ENCODE measurements at places on chromosomes 5 and 9.

DNA sequence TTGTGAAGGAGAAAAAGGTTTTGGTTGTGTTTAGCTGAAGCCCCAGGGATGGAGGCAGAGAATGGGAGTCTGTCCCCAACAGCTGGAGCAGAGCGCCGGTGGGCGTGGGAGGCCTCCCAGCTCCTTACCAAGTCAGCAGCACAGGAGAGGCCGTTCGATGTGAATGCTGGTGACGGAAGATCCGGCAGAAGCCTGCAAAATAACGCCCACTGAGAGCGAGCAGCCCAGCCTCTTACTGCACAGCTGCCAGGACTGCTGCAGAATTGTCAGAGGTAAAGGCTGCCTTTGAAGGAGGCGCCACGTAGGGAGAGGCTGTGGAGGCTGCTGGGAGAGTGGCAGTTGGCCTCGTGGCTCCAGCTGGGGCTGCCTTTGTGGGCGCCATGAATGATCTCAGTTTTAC is 26.2 kb downstream of the ANGPTL2 start:
- DNase-seq = no peak

DNA sequence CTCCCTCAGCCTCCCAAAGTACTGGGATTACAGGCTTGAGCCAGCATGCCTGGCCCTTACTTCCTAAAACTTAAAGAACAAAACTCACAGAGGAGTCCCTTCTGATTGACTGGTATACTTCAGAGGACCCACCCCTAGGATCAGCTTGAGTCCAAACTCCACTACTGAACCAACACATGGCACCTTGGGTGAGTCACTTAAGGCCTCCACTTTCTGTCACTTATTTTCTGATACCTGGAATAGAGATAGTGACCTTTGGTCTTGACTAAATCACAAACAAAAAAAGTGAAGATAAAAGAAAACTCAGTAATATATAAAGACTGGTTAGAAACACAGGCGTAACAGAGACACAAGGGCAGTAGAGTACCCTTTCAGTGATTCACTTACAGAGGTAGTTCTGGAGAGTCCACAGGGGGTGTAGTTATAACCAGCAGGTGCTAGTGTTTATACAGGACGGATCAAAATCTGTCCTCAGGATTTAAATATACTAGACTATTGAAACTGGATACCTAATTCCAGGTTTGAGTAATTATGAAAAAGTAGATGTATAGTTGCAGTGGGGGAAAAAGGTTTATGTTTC is 274.3 kb upstream of the ANKRD55 start:
- DNase-seq = no peak

DNA sequence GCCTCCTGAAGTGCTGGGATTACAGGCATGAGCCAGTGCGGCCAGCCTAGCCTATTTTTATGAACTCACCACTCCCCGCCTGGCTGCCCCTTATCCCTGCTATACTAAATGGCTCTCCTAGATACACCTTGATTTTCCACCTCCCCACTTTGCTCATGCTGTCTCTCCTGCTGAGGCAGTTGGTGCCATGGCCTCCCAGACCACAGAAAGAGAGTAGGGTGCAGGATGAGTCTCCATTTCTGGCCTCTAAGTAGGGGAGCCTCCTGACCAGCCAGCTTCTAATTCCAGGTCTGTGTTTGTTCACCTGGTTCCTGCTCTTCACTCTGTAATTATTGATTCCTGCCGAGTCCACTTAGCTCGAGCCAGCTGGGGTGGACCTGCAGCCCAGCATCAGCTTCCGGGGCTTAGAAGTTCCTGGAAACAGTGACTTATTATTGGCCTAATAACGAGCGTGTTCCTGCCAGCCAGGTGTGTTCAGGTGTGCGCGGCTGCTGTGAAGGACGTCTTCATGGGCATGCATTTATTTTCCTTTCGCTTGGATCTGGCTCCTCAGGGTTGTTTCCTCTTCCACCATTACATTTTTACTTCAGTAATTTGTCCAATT is 34.0 kb downstream of the ZNF618 start:
- DNase-seq = no peak

GRCh38 chr9:104984948-104985347 is 57.0 kb upstream of the ABCA1 start:
- no peak for DNase-seq
